ENCODE measurements at places on chromosomes 13 and 19.

DNA sequence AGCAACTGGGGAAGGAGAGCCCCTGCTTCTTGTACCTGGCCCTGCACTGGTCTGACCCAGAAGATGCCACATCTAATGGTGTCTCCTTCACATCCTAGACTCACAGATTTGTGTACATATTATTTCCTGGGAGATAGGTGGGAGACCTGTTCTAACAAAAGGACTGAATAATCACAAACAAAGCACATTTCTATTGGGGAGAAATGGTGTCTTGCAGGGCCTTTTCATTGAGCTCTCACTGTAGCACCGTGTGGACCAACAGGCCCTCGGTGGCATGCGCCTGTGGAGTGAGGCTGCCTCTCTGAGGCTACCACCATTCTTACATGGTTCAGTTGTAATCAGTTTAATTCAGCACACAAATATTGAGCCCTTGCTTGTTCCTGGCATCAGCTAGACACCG is 989 bp upstream of the SACS start:
- DNase-seq: no peak

- no peak for DNase-seq
Measured at GRCh38 chr19:51323481-51324166, 12.2 kb downstream of the IGLON5 start.

DNA sequence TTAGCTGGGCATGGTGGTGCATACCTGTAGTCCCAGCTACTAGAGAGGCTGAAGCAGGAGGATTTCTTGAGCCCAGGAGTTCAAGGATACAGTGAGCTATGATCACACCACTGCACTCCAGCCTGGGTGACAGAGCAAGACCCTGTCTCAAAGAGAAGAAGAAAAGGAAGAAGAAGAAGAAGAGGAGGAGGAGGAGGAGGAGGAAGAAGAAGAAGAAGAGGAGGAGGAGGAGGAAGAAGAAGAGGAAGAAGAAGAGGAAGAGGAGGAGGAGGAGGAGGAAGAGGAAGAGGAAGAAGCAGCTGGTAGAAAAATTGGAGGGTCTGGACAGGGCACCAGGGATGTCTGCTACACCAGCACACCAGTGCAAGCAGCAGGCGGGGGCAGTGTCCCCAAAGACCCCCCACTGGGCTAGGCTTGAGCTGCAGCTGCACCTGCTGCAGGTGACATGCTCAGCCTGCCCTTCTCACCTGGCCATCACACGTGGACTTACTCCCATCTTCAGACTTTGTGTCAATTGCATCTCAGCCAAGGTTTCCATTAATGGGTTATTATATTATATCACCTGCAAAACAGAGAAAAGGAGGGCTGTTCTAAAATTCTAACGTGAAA is 180.9 kb upstream of the ZNF507 start:
- no peak for DNase-seq

DNA sequence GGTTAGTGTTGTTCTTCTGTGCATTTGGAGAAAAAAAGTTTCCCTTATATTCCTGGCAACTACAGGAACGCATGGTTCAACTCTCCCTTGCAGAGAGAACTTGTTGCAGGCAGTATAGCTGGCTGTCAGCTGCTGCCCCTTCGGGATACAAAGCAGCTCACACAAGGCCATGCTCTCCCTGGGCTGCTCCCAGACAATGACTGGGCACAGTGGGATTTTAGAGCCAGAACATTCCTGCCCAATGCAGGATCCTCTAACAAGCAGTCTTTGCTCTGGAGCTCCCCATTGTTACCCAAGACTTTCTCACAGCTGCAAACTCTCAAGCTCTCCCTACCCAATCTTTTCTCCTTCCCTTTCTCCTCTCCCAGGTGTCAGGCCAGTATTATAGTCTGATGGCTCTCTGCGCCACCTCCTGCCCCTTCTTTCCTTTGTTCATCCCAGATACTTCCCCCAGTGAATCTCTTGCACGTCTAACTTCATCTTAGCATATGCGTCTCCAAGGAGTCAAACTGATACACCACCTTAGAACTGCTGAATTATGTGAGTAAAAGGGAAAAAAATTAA is 27.5 kb upstream of the SERPINE3 start:
- DNase-seq: no peak

- peak; percentile 24 for DNase-seq
Measured at GRCh38 chr13:36998624-36999041, 507 bp downstream of the ALG5 start.

GRCh38 chr13:38385153-38385891 is 35.7 kb downstream of the UFM1 start:
- no peak for DNase-seq

DNA sequence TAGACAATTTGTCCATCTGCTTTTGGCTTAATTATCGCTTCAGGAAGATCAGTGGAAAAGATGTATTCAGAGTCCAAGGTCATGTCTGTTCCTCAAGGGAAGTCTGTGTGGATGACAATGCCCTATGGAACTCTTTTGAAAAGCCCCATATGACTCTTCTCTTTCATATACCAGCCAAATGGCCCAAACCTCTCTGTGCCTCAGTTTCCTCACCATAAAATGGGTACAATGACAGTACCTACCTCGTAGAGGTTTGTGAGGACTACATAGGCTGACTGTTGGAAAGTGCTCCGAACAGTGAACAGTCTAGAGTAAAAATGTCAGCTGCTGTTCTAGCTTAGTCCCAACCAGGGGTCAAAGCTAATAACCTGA is 104.6 kb downstream of the COL4A2 start:
- no peak for DNase-seq

DNA sequence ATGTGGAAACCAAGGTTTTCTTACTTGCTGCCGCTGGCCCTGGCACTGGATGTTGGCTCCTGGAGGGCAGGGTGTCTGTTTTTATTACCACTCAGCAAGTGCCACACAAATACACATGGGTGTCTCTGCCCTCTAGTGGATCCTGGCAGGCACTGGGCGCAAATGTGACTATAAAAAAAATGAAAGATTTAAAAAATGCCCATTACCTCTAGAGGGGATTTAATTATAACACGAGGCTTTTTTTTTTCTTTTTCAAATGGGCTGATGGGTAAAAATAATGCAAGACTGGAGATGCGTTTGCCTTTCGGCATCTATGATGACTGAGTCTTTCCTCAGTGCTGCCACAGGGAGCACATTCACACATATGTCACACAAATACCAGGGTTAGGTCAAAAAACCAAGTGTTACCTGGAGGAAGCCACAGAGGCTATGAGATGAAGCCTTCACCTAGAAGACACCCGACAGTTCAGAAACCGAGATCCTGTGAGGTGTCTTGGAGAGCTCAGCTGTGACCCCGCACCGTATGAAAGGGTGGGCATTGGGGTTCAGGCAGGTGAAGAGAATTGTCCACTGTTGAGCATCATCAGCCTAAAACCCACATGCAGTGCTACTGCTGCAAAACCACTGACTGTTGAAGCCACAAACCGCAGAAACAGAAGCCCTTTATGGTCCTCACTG is 25.7 kb downstream of the CHAMP1 start:
- peak; percentile 25 for DNase-seq

GRCh38 chr19:38730731-38731589 is 13.3 kb downstream of the CAPN12 start:
- no peak for DNase-seq

- peak; percentile 65 for DNase-seq
Measured at GRCh38 chr19:16386619-16387240, 62.1 kb downstream of the KLF2 start.

DNA sequence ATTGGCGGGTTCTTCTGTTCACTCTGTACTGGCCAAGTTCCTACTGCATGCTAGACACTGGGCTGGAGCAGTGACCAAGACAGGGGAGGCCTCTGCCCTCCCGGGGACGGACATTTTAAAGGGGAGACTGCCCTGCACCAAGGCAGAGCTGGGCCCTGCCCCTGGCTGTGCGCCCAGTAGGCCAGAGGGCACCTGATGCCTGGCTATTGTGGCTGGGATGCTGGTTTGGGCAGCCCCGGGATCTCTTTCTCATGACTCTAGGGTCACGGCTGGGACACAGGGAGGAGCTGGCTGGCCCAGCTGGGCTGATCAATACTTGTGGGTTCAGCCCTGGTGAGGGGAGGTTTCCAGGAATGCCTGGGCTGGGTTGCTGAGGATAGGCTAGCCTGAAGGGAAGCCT is 17.7 kb downstream of the LIPE start:
- DNase-seq: no peak

GRCh38 chr13:113452942-113453901 is at the start of gene ADPRHL1:
Gene ADPRHL1 (minus strand): TSS chr13:113453488. CDS start chr13:113453437, 51 bp downstream.
- no peak for DNase-seq

DNA sequence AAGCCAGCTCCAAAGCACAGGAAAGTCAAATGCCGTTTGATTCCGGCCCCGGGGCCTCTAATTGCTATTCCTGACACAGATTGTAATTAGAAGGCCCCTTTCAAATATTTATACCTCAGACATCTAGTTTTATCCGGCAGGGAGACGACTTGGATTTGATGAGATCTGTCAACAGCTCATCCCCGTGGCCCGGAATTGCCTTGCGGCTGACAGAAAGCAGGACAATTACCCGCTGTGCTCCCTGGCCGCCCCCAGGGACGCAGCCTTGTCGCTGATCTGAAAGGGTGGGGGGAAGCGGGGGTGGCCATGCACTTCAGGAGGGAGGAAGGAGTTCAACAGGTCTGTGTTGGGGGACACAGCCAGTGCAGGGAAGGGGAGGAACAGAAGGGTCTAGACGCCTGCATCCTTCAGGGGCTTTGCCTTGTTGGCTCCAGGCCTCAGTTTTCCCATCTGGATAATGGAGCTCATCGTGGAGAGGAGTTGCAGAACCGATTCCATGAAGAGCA is 1.8 kb upstream of the SHD start:
- DNase-seq: no peak

DNA sequence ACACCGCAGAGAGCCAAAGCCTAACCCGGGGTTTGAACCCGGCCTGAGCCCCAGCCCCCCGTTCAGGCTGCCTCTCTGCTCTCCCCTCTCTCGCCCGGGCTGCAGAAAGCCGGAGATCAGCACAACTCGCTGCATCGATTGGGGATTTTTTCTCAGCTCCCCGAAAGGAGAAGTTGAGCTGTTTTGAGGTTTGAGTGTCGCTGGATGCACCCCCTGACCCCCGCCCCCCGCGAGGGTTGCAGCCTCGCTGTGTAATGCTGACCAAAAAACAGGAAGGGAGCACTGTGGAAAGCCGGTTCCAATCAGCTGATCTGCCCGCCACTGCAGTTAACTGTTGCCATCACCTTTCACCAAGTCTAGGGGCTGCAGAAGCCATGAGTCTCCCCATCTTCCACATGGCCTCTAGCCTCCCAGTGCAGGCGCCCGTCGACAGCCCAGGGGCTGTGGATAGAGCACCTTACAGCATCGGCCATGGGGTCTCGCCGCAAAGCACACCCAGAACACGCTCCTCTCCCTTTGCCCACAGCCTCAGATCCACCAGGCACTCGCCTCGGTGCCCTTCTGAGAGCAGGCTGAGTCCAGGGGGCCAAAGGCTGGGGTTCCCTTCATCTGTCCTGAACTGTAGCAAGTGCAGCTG is 34.5 kb downstream of the MYO9B start:
- no peak for DNase-seq

- peak; percentile 81 for DNase-seq
Measured at GRCh38 chr19:16566161-16566560, 6.1 kb downstream of the SLC35E1 start.

- DNase-seq: no peak
Measured at GRCh38 chr13:38856065-38856464, 134.6 kb downstream of the STOML3 start.

- no peak for DNase-seq
Measured at GRCh38 chr13:71786875-71787274, 80.1 kb downstream of the DACH1 start.

- DNase-seq: no peak
Measured at GRCh38 chr19:9906475-9907087, 29.7 kb downstream of the OLFM2 start.

GRCh38 chr19:51317376-51317775 is 5.9 kb downstream of the IGLON5 start:
- no peak for DNase-seq

GRCh38 chr19:16594681-16595091 is 22.5 kb upstream of the SLC35E1 start:
- DNase-seq: peak; percentile 31

DNA sequence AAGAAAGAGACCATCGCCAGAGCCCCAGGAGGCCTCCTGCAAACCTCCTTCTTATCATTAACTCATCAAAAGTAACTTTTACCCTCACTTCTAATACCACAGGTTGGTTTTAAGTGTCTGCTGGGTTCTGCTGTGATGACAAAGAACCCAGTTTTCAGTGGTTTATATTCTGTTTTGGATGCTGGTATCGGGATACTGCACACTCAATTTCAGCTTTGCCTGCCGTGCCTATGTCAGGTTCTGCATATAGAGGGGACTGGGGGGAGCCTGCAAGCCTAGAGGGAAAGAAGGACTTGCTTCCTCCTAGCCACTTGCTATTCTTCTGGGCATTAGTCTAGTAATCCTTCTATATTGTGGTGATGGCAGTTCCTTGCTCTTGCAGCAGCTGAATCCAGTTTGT is 242.4 kb downstream of the KCNRG start:
- DNase-seq: no peak

DNA sequence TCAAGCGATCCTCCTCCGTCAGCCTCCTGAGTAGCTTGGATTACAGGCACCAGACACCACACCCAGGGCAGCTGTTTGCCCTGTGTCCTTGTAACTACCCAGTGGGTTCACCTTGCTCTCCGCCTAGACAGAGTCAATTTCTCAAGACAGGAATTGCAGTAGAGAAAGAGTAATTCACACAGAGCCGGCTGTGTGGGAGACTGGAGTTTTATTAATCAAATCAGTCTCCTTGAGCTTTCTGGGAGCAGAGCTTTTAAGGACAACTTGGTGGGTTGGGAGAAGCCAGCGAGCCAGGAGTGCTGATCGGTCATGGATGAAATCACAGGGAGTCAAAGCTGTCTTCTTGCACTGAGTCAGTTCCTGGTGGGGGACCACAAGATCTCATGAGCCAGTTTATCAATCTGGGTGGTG is 20.6 kb upstream of the ADGRE1 start:
- no peak for DNase-seq

GRCh38 chr13:35700671-35701070 is 224.2 kb upstream of the MAB21L1 start:
- no peak for DNase-seq

DNA sequence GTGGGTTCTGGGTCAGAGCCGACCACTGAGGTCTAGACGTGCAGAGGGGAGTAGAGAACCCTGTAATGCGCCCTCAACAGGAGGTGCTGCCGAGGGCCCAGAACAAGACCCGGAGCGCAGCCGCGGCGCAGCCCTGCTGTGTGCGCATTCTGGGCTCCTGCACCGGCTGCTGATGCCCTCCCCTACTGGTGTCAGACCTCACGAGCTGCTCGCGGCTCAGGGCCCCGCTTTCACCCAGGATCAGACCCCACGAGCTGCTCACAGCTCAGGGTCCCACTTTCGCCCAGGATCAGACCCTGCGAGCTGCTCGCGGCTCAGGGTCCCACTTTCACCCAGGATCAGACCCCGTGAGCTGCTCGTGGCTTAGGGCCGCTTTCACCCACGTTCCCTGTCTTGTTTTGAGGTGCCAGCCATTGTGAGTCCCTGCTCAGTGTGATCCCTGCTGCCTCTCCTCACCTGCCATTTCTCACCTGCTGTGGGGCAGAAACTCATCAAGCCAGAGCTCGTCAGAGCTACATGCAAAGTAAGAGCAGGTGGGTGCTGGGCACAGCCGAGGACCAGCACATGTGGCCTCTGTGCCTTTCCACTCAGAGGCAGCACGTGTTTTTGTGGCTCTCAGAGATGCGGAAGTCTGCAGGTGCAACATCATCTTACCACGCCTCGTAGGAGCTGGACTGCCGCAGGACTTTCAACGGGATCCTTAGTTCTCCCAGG is 47.0 kb upstream of the C13orf46 start:
- DNase-seq: no peak
